Activated B cell treated with CpG ODN at 0.5 μM for 24 hours (primary cell): ENCODE measurements at places on chromosomes 13 and 19. TPM values are rescaled to one million over a fixed set of nuclear protein-coding genes. Genes with fewer than 3 reads are reported as not detected.

DNA sequence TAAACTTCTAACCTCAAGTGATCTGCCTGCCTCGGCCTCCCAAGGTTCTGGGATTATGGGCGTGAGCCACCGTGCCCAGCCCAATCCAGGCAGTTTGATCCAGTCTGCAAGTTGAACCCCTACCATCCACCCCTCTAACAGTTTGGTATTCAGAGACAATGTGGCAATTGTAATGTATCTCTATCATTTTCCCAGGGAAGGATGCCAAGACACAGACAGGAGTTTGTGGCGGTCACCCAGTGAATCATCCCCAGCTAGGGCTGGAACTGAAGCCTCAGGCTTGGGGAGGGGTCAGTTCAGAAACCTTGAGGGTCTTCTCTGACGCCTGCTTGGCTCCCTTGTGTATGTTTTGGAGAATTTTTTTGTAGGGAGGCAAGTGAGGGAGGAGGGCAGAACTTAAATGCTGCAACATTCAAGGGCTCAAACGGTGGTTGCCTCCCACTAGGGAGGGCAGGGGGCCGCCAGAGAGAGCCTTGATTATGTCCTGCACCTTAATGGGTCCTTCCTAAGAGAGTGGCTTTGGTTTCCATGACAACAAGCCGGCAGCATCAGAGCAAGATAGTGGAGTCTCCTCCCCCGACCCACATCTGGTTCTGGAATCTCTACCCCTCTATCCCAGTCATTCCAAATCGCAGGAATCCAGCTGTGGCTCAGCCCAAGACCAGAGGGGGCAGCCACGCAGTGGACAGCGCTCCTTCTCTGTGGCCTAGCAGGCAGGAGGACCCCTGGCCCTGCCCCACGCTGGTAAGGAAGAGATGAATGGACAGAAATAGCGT is 14.9 kb upstream of the FEM1A start:
- no peak for DNase-seq

DNA sequence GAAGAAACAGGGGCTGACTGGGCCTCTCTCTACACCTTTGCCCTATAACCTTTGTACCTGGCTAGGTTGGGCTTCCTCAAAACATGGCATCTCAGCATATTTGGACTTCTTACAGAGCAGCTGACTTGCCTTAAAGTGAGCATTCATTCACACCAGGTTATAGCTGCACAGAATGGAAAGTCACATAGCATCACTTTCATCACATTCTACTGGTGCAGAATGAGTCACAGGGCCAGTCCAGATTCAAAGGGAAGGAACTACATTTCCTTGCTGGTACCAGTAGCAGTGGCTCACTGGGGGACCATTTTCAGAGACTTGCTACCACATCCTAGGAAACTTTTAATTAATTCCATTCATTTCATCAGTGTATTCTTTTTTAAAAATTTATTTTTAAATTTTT is 20.3 kb upstream of the TPTE2 start:
- no peak for DNase-seq

GRCh38 chr19:7505682-7506384 is 10.1 kb upstream of the ZNF358 start:
- DNase-seq = no peak

- no peak for DNase-seq
These were observed 33.0 kb downstream of the ERICH6B start for GRCh38 chr13:45582408-45583076.

DNA sequence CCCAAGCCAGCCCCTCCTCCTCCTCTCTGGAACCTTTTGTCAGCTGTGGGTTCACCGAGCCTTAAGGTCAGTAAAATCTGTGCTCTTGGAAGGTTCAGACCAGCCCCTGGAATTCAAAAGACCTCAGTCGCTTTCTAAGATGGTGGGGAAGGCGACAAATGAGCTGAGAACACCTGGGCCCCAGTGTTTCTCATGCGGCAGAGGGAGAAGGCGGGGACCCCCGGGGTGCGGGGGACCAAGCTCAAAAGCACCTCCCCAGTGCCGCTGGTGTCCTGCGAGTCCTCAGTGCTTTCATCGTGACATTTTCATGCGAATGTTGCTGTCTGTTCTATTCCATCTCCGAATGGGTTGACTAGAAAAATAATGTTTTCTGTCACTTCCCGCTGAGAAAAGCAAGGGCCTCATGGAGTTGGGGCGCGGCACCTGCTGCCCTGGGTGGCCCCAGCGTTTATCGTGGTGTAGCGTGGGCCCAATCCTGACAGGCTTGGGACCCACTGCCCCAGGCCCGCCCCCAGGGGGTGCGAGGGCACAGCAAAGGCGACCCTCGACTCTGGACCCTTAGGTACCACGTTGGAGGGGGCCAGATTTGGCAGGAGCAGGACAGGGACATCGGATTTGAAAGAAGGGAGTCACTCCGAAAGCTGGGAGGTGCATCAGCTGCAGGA is 751 bp upstream of the NTN5 start:
- no peak for DNase-seq

- no peak for DNase-seq
These were observed 56.8 kb upstream of the TNFRSF19 start for GRCh38 chr13:23513455-23513854.

GRCh38 chr19:54011507-54012211 is 20.2 kb downstream of the CACNG6 start:
- no peak for DNase-seq

LPAR6 gene
- 0.15 TPM in 1 of 2 replicates, not detected in the other for total RNA-seq

DCLK1 gene
- not detected in 2 replicates for total RNA-seq

KLK2 gene
- 0.69 and 1.8 TPM in 2 replicates for total RNA-seq

ZNF528 gene
- total RNA-seq = 29.8 and 40.3 TPM in 2 replicates
